ENCODE measurements at places on chromosomes 7 and 10.

- DNase-seq = no peak
These were observed 100.9 kb downstream of the PODXL start for GRCh38 chr7:131455546-131455945.

- peak; percentile 4 for DNase-seq
These were observed 180.3 kb upstream of the GRB10 start for GRCh38 chr7:50962962-50963374.

- no peak for DNase-seq
These were observed 560.9 kb downstream of the DNAJB6 start for GRCh38 chr7:157897681-157898080.

GRCh38 chr7:34780546-34780945, 122.5 kb downstream of the NPSR1 start:
- no peak for DNase-seq

DNA sequence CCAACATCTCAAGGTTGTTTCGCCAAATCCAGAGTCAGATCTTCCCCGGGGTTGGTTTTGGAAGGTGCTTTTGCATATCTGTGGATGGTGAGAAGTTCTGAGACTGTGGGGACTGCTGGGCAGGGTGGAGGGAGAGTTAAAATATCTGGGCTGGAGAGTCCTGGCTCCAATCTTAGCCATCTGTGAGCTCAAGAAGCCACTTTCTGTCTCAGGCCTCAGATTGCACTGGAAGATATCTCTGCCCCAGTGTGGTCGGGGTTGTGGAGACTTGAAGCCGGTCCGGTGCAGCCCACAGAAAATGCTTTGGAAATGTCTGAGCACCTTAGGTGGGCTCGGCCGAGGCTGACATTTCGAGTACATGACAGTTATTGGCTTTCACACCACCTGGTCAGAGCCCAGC, 72.2 kb upstream of the SFMBT2 start:
- no peak for DNase-seq

- DNase-seq = no peak
These were observed 295.2 kb upstream of the PFKP start for GRCh38 chr10:2772135-2772534.

DNA sequence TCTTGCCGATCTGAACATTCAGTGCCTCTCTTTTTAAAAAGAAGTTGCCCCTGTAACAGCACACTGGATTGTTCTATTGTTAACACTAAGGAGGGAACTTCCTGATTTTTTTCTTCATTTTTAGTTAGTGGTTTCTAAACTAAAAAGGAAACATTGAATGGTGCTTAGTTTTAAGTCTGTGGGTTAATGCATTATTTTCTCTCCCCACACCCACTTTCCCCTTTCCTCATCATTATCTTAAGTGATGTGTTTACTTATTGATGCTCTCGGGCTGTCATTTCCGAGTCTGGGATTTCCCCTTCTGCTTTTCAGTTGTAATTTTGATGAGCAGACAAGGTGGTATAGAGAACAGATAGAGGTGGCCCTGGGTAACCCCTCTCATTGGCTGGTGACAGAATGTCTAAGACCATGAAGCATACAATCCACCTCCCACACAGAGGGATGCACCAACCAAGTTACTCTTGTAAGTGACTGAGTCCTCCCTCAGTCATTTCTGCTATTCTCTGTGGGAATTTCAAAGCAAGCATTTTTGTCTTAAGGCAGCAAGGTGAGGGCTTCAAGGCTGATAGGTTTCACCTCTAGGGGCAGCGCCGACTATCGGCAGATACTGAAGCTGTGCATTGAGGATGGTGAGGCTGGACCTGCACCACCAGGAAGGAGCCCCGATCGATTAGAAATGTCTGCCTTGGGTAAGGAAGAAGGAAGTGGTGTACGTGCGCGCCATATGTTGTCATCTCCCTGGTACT, 49.5 kb downstream of the CHN2 start:
- no peak for DNase-seq

DNA sequence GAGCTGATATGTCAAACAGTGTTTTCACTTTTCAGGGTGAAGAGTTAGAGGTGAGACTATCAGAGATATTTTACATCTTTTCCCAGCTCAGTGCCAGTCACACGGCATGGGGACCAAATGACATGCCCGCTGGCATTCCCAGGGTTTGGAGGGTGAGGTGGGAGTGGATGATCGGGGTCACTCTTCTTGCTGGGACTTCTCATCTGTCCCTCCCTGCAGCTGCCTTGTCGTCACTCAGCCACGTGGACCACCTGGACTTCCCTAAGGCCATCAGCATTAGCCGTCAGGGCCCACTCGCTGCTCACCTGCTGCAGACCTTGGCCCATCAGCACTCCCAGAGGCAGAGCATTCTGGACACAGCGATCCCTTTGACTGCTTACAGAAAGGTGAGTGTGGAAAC, 301.8 kb downstream of the DNAJB6 start:
- DNase-seq = no peak

GRCh38 chr7:75725306-75725705, 13.4 kb downstream of the HIP1 start:
- DNase-seq = no peak

DNA sequence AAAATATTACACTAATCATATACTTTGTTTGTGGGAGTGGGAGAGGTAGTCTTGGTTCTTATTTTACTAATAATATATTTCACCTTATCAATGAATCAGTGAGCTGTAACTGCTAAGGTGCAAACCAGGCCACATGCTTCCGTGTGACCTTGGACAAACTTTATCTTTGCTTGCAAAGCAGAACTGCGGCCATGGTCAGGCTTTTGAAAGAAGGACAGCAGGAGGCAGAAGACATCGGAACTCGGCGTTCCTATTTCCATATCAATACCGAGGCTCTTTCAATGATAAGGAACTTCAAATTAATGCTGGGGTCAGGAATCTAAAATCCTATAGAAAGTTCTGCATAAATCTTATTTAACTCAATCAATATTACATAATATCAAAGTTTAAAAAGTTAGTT, 491.9 kb upstream of the PFKP start:
- no peak for DNase-seq

- no peak for DNase-seq
These were observed 292.7 kb downstream of the CAMK1D start for GRCh38 chr10:12642036-12642435.

- DNase-seq = no peak
These were observed 75.8 kb downstream of the PRKCQ start for GRCh38 chr10:6504296-6504695.

DNA sequence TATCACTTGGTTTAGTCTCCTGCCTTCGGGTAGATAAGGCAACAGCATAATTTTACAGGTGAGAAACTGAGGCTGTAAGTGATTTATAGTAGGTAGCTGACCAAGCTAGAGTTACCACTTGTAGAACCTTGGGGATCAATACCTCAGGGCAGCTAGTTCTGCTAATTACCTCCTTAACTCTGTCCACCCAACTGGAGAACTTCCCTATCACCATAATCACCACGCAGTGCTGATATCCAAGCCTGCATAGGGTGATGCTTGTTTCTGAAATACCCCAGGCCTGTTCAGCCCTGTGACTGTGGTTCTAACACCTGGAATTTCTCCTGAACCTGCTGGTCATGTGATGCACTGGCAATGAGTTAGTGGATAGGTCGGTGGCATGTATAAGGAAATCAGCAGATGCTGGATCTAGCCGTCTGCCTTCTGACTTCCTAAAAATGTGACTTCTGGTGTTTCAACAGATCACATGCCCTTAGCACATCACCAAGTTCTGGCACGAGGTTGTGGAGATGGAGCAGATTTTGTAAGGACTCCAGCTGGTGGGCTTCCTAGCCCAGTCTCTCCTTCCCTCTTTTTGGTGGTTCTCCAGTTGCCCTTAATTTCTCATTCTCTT, 15.3 kb downstream of the PLAU start:
- DNase-seq = no peak

DNA sequence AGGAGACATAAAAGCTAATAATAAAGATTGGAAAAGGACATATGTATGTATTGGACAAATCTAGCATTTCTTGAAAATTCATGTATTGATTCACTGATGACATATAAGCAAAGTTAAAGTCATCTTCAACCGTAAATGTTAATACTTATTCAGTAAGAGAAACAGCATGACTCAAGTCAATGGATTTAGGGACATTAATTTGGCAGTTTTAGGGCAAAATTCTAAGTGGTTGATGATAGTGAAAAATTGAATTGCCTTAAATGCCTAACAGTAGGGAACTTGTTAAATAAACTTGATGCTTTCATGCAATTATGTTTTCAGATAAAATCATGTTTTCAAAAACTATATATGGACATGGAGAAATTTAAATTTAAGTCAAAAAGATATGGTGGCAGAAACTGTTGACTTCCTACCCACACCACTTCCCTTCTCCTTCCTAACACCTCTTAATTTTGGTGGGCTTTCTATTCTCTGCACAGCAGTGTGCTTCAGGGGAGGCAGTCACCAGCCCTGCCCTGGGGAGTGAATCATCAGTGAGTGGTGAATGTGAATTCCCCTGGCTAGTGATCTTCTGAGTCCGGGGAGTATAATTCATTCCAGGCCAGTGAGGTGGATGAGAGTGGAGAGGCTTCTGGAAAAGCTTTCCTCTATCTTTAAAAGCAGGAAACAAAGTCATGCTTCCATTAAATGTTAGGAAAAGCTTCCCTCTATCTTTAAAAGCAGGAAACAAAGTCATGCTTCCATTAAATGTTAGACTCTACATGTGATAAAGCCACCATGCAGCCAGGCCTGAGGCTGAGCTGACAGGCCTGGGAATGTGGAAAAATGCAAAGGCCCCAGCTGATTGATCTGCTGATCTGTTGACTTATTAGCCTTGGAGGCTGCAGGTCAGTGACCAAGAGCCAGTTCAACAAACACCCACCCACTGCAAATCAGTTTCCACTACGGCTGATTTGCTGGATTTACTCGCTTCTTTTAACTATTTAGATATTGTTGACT, 25.2 kb upstream of the ITGB1 start:
- peak; percentile 79 for DNase-seq

DNA sequence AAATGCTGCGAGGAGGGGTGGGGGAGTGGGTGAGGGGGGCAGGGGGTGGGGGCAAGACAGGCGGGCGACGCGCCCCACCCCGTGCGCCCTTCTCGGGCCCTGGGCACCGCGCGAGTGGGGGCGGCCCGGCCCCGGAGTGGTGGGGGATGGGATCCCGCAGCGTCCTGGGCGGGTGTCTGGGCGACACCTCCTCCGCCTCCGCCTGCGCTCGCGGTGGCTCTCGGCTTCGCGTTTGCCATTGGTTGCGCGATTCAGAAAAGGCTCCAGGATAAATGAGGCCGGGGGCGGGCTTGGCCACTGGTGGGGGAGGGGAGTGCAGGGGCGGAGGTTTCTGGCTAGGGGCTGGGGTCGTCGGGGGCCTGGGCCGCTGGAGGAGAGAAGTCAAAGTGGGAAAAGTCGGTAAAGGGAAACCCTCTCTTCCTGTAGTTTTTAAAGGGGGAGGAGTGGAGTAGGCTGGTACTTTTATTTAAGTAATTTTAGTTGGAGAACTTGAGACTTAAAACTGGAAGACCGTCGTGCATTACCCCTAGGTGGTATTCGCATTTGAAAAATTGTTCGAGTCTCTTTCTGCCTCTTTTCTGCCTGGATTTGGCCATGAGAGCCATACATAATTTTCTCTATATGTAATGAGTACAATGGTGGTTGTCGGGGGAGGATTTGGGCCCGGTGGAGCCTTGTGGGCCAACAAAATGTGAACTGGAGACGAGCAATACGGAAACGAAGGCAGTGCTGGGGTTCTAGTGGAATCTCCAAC, 992 bp upstream of the IGF2BP3 start:
- DNase-seq = peak; percentile 90

- DNase-seq = no peak
These were observed 77.4 kb upstream of the SEM1 start for GRCh38 chr7:96786998-96787395.

GRCh38 chr7:93337052-93337451, 104.9 kb downstream of the VPS50 start:
- no peak for DNase-seq

GRCh38 chr10:124305131-124305530, 113.6 kb downstream of the OAT start:
- DNase-seq = no peak

GRCh38 chr10:122075171-122075570, 86.2 kb downstream of the TACC2 start:
- DNase-seq = no peak

- DNase-seq = no peak
These were observed 57.9 kb downstream of the NOD1 start for GRCh38 chr7:30420662-30421061.

DNA sequence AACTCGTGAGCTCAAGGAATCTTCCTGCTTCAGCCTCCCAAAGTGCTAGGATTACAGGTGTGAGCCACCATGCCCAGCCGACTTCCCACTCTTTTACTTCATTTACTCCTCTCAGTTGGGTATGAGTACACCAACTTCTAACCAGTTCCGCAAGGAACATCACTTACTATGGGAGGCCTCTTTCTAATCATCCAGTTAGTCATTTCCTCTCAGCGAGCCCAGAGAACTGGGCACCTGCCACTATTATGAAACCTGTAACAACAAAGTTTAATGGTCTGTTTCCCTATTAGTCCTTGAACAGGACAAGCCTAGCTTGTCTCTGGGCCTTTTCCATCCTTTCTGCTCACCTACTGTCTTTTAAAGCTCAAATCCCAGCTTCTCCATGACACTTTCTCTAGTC, 88.8 kb downstream of the DNMBP start:
- DNase-seq = peak; percentile 47

DNA sequence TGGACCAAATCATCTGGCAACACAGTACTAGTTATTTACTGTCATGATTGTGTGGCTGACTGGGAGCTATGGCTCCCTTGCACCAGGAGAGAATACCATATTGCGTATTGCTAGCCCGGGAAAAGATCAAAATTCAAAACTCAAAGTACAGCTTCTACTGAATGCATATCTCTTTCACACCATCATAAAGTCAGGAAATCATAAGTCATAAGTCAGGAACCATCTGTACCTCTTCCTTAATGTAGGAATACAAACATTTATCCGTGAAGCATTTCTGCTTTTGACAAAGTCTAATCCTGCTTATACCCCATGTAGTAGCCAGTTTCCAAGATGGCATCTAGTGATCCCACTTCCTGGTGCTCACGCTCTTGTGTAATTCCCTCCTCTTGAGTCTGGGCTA, 2.2 kb upstream of the CREB3L2 start:
- no peak for DNase-seq

- no peak for DNase-seq
These were observed 57.6 kb downstream of the MALSU1 start for GRCh38 chr7:23356726-23357125.

- DNase-seq = no peak
These were observed 8.6 kb upstream of the INSIG1 start for GRCh38 chr7:155289107-155289506.

- no peak for DNase-seq
These were observed 4.7 kb upstream of the HIP1 start for GRCh38 chr7:75743455-75743859.

DNA sequence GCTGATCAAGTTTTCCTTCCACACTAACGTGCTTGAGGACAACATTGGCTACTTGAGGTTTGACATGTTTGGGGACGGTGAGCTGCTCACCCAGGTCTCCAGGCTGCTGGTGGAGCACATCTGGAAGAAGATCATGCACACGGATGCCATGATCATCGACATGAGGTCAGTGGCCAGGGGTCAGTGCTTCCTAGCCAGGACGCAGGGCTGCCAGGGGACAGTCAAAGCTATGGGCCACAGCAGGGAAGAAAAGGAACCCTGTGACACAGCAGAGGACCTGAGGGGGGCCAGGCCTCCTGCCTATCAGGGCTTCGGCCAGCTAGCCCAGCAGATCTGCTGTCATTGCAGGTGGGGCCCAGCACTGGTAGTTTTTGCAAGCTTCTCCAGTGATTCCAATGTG, 5.2 kb downstream of the RBP3 start:
- no peak for DNase-seq
